ENCODE measurements at places on chromosomes 7 and 10.

DNA sequence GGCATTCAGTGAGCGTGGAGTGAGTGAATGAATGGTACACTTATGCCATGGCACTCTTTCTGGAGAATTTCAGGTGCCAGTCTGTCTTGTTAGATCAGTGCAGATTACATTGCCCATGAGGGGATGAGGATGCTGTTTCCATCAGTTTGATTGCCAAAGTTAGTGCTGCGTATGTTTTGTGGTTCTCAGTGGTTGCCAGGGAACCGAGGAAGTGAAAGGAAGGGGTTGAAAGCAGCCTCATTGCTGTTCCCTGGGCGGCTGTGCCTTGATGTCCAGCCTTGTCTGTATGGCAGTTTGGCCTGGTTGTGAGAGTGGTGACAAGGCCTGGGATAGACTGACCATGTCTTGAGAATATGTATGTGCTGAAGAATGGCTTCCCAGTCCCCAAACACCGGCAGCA is 30.2 kb downstream of the WBP1L start:
- no peak for DNase-seq

GRCh38 chr7:74429153-74429747 is 24.5 kb upstream of the GTF2IRD1 start:
- DNase-seq, result no peak

DNA sequence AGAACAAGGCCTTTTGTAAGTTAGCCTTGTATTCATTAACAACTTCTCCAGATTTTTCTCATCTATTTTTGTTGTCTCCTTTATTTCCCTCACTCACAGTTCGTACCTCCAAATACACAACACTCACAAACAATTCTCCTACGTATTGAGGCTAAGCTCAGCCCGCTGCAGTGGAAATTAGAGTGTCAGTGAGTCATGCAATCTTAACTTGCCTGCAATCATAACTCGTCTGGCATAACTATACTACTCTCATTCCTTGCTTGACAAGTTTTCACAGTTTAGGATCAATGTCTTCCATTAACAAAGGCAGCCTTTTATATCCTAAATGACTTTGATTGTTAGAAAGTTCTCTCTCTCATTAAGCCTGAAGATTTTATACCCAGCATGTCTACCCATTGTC is 23.8 kb downstream of the TMEM196 start:
- no peak for DNase-seq

DNA sequence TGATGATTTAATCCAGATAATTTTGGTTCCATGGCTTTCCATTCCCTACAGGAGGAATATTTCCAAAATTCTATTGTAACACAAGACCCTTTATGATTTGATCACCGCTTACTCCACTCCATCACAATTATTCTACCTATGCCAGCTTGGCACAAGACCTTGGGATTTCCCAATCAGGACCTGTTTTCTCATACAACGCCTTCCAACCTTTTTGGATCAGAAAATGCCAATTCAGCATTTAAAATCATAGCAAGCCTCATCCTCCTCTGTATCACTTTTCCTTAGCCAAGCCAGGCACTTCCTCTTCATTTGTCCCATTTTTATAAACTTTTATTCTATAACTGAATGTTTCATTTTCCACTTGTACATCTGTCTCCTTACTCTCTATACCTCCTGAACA is 100.9 kb downstream of the JMJD1C start:
- no peak for DNase-seq

DNA sequence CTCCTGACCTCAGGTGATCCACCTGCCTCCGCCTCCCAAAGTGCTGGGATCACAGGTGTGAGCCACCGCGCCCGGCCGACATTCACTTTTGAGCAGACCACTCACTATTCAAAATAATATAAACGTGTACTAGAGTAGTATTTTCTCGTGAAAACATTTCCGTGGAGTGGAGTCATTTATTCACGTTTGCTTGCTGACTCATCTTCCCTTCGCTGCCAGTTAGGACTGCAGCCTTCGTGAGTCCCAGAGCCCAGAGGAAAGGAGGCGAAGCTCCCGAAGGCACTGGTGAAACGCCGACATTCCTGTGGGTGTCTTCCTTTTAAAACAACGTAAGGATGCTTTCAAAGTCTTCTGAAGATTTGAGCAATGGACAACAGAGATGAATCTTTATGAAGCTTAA is 10.9 kb upstream of the INPP5A start:
- no peak for DNase-seq

- peak; percentile 62 for DNase-seq
These were observed 215.5 kb downstream of the SEMA3D start for GRCh38 chr7:84971360-84971759.

DNA sequence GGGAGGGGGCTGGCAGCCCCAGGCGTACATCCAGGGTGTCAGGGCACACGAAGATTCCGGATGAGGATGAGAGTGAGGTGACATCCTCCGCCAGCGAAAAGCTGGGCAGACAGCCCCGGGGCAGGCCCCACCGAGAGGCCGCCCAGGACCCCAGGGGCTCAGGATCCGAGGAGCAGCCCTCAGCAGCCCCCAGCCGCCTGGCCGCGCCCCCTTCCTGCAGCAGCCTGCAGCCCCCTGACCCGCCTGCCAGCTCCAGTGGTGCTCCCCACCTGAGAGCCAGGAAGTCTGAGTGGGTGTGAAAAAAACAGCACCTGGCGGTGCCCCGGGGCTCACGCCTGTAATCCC is 3.2 kb downstream of the GJD4 start:
- no peak for DNase-seq

GRCh38 chr10:86815035-86815617 is 58.7 kb downstream of the BMPR1A start:
- DNase-seq, result no peak

DNA sequence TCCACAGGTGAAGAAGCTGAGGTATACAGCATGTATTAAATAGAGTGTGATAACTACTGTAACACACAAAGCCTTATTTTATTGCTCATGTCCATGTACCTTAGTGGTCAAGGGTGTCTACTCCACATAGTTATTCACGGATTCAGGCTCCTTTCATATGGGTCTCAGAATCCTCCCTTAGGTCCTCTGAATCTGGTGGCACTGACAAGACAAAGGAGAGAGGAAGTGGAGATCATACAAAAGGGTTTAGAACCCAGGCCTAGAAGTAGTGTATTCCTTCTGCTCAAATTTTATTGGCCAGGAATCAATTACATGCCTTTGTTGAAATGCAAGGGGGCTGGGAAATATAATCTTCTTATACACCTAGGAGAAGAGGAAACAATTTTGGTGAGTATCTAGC is 164.6 kb downstream of the PTEN start:
- no peak for DNase-seq

DNA sequence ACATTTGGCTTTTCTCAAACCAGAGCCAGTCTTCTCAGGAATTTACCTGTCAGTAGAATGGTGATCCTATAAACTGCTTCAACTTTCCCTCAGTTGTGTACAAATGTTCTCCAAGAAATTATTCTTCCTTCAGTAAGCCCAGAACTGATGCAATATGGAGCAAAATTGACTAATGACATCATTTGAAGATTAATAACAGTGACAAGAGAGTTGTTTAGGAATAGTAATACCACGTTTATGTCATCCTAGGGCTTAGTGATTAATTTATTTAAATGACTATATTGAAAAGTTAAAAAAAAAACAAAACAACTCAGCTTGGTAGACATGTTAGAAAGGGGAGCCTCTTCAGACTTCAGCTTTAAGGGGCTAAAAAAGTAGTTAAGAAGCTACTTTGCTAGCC is 933.2 kb downstream of the GATA3 start:
- DNase-seq, result no peak

DNA sequence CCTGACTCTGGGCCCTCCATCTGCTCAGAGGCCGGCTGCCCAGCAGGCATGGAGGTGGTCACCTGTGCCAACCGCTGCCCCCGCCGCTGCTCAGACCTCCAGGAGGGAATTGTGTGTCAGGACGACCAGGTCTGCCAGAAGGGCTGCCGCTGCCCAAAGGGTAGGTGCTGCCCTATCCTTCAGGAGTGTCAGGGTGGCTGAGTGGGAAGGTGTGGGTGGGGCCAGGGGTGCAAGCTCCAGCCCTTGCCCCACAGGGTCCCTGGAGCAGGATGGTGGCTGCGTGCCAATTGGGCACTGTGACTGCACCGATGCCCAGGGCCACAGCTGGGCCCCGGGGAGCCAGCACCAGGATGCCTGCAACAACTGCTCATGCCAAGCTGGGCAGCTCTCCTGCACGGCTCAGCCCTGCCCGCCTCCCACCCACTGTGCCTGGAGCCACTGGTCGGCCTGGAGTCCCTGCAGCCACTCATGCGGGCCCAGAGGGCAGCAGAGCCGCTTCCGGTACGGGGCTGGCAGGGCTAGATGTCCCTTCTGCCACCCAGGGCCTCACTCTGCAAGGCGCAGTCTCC is 17.5 kb upstream of the ZNF862 start:
- no peak for DNase-seq

- no peak for DNase-seq
These were observed 72.6 kb downstream of the VWA2 start for GRCh38 chr10:114311496-114312209.

DNA sequence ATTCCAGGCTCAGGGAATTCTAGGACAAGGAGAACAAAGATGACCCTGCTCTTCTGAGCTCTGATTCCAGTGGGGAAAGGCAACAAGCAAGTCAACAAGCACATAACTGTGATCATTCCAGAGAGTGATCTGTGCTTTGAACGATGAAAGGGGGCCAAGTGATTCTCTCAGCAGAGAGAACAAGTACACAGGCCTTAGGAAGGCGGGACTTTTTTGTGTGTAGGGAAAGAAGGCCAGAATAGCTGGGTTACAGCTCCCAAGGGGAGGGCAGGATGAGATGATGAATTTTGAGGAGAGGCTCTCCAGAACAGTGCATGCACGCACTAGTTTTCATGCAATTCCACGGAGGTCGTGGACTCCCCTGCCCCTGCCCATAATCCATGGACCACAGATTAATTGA is 565.2 kb downstream of the SDK1 start:
- no peak for DNase-seq
